ENCODE measurements at places on chromosomes 4 and X. TPM values are rescaled to one million over a fixed set of nuclear protein-coding genes. Genes with fewer than 3 reads are reported as not detected.

PRRG1 gene
- total RNA-seq, result 6.2 TPM

C4orf50 gene
- not detected for total RNA-seq

GAGE13 gene
- not detected for total RNA-seq

COL4A6 gene
- 0.97 TPM for total RNA-seq

SUPT20HL2 gene
- total RNA-seq, result not detected

GCNA gene
- 0.97 TPM for total RNA-seq

COX7B2 gene
- total RNA-seq, result not detected

TMEM255A gene
- total RNA-seq, result not detected

All from epithelial cell of umbilical artery (primary cell).